ENCODE measurements at places on chromosomes 11 and 22.

- no peak for DNase-seq
These were observed 131.1 kb downstream of the LDLRAD3 start for GRCh38 chr11:36074941-36075431.

DNA sequence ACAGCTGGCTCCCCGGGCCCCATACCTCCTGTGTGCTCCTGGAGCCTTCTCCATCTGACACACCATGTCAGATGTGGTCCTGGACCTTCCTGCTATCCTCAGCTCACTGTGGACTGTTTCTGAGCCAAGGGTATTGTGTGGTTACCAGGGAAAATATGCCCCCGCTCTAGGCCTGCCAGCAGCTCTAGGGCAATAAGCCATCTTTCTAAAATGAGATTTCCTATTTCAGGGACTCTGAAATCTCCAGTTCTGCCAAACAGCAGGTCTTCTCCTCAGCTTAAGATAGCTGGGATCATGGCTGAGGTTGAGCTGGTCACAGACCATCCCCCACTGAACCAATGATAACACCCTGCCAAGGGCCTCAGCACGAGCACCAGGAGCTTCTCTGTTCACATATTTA, 227.6 kb downstream of the ST3GAL4 start:
- DNase-seq, result no peak

DNA sequence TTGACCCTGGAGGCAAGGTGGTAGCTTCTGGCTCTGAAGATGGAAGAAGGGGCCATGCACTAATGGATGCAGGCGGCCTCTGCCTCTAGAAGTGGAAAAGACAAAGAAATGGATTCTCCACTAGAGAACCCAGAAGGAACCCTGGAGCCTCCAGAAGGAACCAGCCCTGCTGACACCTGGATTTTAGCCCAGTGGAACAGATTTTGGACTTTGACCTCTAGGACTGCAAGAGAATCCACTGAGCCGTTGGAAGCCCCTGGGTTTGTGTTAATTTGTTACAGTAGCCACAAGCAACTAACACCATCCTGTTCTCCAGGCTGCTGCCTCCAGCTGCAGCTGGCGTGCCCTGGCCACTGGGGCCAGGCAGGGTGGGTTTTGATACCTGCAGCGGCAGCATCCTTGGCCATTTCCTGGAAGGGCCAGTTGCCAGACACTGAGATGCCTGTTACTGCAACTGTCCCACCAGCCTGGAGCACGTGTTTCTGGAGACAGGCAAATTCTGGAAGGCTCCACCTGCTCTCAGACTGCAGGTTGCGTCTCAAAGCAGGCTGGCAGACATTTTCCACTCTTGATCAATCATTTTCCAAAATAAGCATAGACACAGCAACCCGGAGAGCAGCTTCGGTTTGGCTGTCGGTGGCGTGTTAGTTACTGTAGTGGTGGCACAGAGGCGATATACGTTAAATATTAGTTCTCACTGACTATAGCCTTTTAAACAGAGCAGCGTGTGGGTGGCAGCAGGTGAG, 76.8 kb upstream of the PARVG start:
- peak; percentile 20 for DNase-seq

- DNase-seq, result no peak
These were observed 2.9 kb downstream of the AP5B1 start for GRCh38 chr11:65777821-65778361.

- no peak for DNase-seq
These were observed 11.3 kb upstream of the LTO1 start for GRCh38 chr11:69686452-69686851.

GRCh38 chr11:64103277-64103985, 62.5 kb downstream of the MACROD1 start:
- no peak for DNase-seq

DNA sequence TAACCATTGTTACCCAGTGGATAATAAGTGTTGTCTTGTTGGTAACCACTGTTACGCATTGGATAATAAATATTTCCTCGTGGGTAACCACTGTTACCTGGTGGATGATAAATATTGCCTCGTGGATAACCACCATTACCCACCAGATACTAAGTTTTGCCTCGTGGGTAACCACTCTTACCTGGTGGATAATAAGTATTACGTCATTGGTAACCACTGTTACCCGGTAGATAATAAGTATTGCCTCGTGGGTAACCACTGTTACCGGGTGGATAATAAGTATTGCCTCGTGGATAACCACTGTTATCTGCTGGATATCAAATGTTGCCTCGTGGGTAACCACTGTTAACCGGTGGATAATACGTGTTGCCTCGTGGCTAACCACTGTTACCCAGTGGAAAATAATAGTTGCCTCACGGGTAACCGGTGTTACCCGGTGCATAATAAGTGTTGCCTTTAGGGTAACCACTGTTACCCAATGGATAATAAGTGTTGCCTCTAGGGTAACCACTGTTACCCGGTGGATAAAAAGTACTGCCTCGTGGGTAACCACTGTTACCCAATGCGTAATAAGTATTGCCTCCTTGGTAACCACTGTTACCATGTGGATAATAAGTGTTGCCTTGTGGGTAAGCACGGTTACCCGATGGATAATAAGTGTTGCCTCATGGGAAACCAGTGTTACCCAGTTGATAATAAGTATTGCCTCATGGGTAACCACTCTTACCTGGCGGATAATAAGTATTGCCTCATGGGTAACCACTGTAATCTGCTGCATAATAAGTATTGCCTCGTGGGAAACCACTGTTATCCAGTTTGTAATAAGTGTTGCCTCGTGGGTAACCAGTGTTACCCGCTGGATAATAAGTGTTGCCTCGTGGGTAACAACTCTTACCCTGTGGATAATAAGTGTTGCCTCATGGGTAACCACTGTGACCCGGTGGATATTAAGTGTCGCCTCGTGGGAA, 21.9 kb upstream of the NXPE4 start:
- DNase-seq, result no peak

GRCh38 chr11:67282876-67283371, 6.2 kb upstream of the ANKRD13D start:
- DNase-seq, result no peak

DNA sequence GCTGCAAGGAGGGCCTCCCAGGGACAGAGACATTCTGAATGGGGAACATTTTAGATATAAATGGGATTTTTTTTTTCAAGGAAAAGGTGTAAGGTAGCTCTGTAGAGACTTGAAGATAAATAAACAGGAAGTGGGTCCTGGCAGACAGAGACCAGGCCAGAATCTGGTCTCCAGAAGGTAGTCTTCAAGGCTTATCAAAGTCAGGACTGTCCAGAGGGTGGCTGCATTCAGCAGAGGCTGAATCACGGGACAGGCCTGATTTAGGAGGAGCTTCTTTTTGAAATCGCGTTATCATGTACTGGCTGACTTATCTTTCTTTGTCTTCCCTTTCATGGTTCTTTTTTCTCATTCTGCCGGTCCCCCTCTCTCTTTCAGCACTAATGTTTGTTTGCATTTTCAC, 542.9 kb downstream of the NTM start:
- no peak for DNase-seq

GRCh38 chr11:125333354-125334073, 162.6 kb downstream of the FEZ1 start:
- DNase-seq, result no peak

DNA sequence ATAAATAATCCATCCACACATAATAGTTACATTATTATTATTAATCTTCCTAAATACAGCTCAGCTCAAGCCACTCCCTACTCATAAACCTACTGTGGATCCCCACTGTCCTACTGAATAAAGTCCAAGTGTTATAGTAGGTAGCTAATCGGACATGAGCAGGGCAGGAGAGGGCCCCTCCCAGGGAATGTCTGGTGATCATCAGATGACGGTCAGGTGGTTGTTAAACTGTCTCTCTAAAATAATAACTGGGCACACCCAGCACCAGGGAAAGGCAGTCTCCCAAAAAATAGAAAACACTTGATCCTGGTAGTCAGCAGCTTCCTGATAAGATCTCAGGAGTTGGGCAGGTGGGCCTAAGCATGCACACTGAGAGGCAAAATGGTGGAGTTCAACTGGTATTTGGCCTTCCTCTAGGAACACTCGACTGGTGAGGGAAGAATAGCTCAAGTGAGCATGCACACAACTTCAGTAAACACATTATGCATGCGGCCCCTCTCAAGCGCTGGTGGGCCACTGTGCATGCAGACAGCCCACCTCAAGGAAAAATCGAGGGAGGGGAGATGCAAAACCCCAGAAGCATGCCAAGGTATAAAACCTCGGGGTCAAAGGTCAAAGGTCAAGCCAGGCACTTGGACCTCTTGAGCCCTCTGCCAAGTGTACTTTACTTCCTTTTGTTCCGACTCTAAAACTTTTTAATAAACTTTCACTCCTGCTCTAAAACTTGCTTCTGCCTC, 65.0 kb downstream of the LRRC32 start:
- no peak for DNase-seq

- DNase-seq, result no peak
These were observed 39.7 kb upstream of the CCND1 start for GRCh38 chr11:69601011-69601975.

GRCh38 chr11:123206791-123207434, 11.9 kb upstream of the CLMP start:
- no peak for DNase-seq

GRCh38 chr11:59647245-59647980, 21.4 kb downstream of the PATL1 start:
- DNase-seq, result no peak

DNA sequence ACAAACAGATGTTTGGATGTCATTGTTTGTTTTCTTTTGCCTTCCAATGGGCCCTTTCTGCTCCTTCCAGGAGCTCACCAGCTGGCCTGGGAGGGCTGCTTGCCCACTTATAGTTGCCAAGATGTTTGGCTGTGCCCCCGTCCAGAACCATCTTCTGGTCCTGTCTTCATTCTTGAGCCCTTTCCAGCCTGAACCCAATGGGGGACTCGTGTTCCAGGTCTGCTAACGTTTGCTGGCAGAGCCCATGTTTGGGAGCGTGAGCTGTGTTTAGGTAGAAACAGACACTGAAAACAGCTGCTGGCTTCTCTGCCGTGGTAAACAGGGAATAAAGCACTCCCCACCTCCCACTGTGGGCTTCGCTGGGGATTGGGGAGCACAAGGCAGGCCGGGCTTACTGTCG, 83.2 kb upstream of the SYT13 start:
- no peak for DNase-seq

GRCh38 chr11:77776455-77776854, 44.1 kb downstream of the RSF1 start:
- DNase-seq, result no peak

DNA sequence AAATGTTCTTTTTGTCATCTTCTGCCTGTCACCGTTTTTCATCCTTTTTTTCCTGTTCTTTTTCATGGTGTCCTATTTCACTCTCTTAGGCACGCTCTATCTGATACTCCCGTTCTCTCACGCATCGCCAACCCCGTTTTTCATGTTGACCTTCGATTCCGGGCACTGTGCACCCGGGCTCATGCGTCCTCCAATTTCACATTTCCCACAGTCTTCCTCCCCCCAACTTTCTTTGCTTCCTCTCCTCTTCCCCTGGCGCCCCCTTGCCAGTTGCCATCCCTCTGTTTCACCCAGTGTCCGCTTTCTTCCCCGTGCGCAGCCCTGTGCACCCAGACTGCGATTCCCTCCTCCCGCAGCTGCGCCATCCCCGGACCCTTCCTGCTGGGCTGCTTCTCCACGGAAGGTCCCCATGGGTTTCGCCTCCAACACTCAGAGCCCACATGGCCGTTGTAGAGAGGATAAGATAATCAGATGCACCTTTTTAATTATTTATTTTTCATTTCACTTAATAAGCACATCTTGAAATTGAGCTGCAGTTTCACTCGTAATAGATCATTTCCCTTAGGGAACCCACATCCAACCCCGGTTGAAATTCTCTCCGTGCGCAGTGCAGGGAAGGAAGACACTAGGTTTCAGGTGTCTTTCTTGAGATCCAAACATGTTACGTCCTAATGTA, 791.1 kb downstream of the NTM start:
- DNase-seq, result no peak

DNA sequence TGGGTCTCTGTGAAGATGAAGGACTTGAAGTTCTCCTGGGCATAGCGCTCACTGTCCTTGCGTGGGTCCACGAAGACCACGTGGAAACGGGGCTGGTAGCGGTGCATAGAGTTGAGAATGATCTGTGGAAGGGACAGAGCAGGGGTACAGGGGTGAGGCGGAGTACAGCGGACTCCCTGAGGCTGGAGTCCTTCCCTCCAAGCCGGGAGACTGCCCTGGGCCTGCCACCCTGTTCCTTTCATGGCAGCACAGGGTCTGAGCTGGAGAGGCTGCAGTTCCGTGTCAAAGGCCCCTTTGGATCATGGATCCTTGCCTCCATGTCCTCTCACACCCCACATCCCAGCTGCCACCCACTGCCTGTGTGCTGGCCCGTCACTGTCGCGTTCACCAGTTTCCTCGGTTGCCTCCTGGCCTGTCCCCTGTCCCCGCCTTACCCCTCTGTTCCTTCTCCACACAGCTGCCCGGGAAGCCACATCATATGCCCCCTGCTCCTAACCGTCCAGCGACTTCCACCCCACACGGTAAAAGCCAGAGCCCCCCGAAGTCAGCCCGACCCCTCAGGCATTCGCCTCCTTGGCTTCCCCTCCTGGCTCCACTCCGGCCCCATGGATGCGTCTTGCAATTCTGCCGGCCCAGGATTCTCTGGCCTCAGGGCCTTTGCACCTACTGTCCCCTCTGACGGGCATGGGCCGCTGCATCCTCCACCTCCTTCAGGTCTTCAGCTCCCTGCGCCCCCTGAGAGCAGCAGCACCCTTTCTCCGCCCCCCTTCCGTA, 3.4 kb upstream of the NUDT8 start:
- DNase-seq, result no peak

DNA sequence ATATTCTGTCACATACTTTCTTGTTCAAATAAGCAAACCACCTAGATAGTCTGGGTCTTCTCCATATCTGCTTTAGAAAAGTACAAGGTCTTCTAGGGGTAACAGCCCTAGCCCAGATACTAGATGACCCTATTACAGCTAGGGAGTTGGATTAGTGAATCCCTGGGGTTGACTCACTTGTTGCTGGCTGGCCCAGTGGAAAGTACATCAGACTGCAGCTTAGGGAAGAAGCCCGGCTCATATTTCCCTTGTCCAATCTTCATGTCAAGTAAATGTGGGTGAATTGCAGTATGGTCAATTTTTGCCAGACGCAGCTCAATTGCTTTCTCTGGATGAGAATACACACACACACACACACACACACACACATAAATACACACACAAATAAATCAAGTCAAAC, 79.1 kb upstream of the SCUBE2 start:
- no peak for DNase-seq

GRCh38 chr11:124536520-124536919, 6.9 kb downstream of the OR8B12 start:
- peak; percentile 78 for DNase-seq

DNA sequence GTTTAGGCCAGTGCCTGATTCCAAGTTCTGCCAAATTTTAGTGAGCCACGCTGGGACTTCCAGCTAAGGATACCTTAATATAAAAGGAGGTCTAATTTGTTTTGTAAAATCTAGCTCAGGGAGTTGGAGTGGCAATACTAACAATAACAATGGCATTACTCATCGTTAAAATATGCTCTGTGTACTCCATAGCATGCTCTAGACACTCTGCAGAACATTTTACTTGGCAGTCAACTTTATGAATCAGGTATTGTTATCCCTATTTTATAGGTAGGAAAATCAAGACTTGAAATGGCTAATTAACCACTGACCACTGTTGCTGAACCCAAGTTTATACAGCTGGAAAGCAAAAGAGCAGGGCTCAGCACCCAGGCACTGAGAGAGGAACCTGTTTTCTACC, 485.0 kb upstream of the KIRREL3 start:
- DNase-seq, result no peak
